ENCODE measurements at places on chromosomes 2 and 18.

DNA sequence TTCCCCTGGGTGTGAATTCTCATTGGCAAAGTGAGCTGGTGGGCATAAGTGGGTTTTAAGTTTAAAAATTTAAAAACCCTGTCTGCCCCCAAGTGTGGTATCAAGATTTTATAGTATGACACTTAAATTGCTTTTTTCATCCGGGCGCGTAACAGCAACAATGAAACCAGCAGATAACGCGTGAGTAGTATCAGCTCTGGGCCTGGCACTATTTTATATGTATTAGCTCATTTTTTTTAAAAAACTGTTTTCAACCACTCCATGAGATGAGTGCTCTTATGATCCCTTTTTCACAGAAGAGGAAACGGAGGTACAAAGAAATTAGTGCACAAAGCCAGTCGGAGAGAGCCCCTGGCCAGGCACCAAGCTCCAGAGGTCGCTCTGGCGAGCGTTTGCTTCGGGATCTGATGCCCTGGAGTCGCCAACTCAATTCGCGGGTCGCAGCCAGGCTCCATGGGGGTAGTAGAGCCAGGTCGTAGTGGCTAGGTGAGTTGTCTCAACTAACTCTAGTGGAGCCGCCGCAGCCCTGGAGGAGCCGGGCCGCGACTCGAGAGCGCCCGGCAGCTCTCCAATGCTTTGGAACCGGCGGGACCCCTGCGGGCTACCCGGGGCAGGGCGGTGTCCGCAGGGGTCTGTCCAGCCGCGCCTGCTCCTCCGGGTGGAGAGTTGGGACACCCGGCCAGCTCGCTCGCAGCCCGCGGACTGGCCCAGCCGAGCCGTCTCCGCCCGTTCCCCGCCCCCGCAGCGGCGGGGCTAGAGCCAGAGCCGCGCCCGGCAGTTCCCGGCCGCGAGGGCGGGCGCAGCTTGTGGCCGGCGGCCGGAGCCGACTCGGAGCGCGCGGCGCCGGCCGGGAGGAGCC, at the start of gene IL1R1:
Gene IL1R1, plus strand, starts transcription at position 777 of the 859 bp plus-strand sequence. CDS start 14,979 bp downstream, outside the sequence.
- no peak for DNase-seq

GRCh38 chr2:1049691-1050090, 99.0 kb downstream of the SNTG2 start:
- DNase-seq: no peak

GRCh38 chr2:139259422-139260051, 479.3 kb upstream of the NXPH2 start:
- no peak for DNase-seq

DNA sequence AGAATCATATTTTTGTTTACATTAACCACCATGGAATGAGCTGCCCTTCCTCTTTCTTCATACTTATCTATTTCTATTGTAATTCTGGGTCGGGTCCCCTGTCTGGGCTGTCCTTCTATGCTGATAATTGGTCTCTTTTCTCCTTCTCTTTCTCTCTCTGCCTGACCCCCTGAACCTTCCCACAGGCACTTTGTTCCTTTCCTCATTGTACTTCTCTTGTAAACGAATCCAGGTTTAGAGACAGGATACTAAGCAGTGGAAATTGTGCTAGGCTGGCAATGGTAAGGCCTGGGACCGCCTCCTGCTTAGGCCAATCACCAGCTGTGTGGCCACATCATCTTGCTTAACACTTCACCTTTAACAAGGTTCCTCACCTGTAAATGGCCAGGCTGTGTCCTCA, 137.0 kb downstream of the ZNF532 start:
- DNase-seq: no peak

DNA sequence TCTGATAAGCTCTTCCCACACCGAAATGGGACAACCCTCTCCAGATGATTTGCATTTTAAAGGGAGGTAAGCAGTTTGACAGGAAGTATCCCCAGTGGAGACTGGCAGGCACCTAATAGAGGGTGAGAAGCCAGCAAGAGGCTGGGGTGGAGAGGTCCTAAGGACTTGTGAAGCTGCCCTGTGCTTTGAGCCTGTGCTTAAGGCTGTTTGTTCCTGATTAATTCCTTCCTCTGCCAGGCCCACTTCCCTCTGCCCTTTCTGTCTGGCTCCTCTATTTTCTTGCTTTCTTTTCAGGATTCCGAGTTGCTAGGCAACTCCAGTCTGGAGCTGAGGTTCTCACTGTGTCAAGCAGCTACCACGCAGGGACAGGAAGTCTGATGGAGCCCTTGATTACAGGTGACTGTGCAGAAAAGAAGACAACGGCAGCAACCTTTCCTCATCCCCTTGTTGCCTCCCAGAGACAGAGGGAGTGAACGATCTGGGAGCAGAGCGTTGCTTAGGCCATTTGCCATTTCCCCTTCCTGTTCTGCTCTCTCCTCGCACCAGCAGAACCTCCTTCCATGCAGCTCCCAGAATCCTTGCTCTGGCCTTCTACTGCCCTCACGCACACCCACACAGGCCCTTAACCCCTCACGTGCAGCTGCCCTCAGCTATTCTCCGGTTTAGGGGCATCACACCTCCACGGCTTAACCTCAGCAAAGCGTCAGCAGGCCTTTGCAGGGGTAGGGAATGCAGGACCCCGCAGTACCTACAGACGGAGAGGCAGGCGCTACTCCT, 103.6 kb upstream of the CELF4 start:
- DNase-seq: no peak

DNA sequence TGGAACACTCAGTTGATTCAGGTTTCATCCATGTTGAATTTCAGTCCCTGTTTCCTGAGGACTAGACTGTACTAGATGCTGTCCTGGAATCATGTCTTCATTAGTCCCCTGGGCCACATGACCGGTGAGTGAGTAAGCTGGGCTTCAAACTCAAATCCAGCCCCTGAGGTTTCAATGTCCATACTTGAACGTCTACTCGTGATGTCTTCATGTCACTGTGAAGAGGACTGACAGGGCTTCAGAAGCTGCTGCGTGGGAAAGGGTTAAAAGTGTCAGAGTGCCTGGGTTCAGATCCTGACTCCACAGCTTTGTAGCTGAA, 101.2 kb downstream of the CDK15 start:
- no peak for DNase-seq

- DNase-seq: no peak
Observed at GRCh38 chr2:24832521-24832920, 39.3 kb downstream of the CENPO start.

GRCh38 chr2:9135822-9136558, 70.6 kb upstream of the ASAP2 start:
- no peak for DNase-seq
